Upper lobe of left lung (tissue), 6 donors: ENCODE measurements at places on chromosomes 12 and 14. TPM values are rescaled to one million over a fixed set of nuclear protein-coding genes. Genes with fewer than 3 reads are reported as not detected.

Gene SFSWAP
- total RNA-seq: 57.2 TPM

Gene KIF26A
- total RNA-seq: 2.4 TPM

- no peaks in the 10 kb centered on the region for H3K27me3 ChIP-seq
- H3K4me1 ChIP-seq: peaks cover 83% of the 10 kb centered on the region
- DNase-seq: no peak
- no peaks in the 10 kb centered on the region for H3K36me3 ChIP-seq
- no peak overlapping the region for H3K4me3 ChIP-seq
These were observed 27.0 kb downstream of the CCDC85C start for GRCh38 chr14:99576761-99577705.

GRCh38 chr12:88876857-88877256, 296.6 kb upstream of the KITLG start:
- H3K4me1 ChIP-seq: no peaks in the 10 kb centered on the region
- no peak for DNase-seq
- no peaks in the 10 kb centered on the region for H3K27me3 ChIP-seq
- H3K27ac ChIP-seq: no peak overlapping the region
- H3K4me3 ChIP-seq: no peak overlapping the region
- H3K36me3 ChIP-seq: no peaks in the 10 kb centered on the region

GRCh38 chr14:80208461-80208860, 2.8 kb downstream of the DIO2 start:
- no peak for DNase-seq
- no peaks in the 10 kb centered on the region for H3K4me1 ChIP-seq

DNA sequence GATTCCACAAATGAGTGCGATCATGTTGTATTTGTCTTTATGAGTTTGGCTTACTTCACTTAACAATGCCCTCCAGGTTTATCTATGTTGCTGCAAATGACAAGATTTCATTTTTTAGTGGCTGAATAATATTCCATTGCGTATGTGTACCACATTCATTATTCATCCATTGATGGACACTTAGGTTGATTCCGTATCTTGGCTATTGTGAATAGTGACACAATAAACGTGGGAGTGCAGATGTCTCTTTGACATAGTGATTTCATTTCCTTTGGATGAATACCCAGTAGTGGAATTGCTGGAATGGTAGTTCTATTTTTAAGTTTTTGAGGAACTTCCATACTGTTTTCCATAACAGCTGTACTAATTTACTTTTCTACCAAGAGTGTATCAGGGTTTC, 23.5 kb downstream of the AKAP6 start:
- no peaks in the 10 kb centered on the region for H3K4me1 ChIP-seq
- no peaks in the 10 kb centered on the region for H3K27me3 ChIP-seq
- no peaks in the 10 kb centered on the region for H3K36me3 ChIP-seq
- H3K27ac ChIP-seq: no peak overlapping the region

DNA sequence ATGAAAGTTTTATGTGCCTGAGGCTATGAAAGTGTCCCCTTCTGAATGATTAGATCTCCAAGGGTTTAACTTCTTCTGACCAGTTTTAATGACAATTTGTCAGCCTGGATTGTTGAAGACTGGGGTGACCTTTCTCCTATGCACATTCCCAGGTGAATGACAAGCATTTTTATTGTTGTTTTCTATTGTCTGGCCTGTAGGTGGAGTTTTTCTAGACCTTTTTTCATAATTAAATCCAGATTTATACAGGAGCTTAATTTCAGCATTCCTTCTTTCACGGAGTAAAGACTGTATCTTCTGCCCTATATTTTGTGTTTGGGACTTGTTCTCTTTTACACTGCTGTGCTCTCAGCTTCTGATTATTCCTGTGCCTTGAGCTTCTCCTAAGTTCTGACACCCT, 125.0 kb upstream of the FAR2 start:
- H3K4me3 ChIP-seq: no peak overlapping the region
- H3K27ac ChIP-seq: no peak overlapping the region
- no peaks in the 10 kb centered on the region for H3K36me3 ChIP-seq
